NCI-H1436 treated with DMSO at 0.1 percent for 48 hours (cell line): ENCODE measurements at places on chromosomes 5 and 9.

DNA sequence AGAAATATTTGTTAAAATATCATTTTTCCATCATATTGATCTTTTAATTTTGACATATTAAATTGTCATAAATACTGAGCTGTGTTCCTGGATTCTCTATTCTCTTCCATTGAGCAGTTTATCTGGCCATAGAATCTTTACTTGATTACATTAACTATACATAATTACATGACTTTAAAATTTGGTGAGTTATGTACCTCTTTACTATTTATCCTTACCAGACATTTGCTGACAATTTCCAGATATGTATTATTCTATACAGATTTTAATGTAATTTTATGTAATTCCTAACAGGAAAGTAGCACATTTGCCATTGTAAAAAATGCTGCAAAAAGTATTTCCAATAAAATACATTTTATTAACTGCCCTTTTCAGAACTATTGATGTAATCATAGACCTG is 770.3 kb downstream of the KCTD16 start:
- no peak for DNase-seq

- DNase-seq: no peak
Measured at GRCh38 chr5:124859027-124859426, 112.6 kb upstream of the ZNF608 start.

- DNase-seq: no peak
Measured at GRCh38 chr5:766666-767431, 17.7 kb downstream of the ZDHHC11B start.

GRCh38 chr5:1643651-1644392 is 120.1 kb upstream of the LPCAT1 start:
- DNase-seq: no peak

DNA sequence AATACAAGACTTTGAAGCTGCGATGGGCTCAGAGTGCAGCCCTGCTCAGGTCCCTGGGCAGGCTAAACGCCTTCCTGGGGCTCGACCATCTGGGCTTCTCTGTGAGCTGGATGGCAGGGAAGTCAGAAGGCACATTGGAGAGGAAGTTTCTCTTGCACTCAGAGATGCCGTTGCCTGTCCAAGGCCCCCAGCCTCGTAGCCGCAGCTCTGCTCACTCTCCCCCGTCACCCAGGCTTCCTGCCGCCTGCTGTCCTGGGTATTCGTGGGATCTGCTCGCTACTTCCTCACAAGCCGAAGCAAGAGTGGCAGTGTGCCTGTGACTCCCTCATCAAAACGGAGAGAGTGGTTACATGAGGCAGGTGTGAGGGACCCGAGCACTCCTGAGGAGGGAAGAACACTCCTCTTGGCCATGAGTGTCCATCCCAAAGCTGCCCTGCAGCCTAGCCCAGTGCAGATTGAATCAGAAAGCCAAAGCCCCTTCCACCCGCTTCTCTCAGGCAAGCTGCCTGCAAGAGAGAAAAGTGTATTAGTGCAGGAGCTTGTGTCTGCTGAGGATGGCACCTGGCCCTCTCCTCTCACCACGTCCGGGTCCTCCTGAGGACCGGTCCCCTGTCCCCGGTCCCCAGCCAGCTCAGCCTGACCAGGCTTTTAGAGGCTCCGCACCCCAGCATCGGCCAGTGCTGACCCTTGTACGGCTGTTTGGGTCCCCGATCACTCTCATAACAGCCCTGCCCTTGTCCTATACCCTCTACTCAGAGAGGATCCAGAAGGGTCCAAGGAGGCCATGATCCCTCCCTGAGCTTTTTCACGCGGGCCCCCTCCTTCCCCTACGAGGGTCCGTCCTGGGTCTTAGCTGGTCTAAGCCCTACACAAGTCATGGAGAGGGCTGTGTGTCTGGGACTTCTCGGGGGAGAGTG is 7.3 kb downstream of the FCN2 start:
- no peak for DNase-seq

GRCh38 chr9:472479-473075 is 257.9 kb downstream of the DOCK8 start:
- DNase-seq: no peak

- DNase-seq: no peak
Measured at GRCh38 chr9:109203761-109204360, 36.8 kb upstream of the FRRS1L start.

- DNase-seq: no peak
Measured at GRCh38 chr5:111764019-111764418, 7.0 kb upstream of the NREP start.

- DNase-seq: no peak
Measured at GRCh38 chr5:153885141-153885540, 153.6 kb downstream of the FAM114A2 start.

- DNase-seq: no peak
Measured at GRCh38 chr5:139494256-139494655, 11.7 kb upstream of the STING1 start.

DNA sequence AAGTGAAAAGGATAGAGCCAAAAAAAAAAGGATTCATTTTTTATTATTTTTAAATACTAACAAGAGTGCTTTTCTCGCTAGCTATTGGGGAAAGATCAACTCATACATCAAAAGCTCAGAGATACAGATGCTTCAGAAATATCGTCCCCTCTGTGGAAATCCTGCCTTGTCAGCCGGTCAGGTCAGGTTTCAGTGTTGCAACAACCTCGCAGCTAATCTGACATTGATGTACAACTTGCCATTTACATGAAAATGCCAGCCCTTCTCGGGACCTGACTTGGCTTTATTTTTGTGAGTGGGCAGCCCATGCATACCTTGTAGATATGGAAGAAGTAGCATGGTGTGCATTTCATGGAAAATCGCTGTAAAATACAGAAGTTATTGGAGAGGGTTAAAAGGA is 358.8 kb upstream of the ADAMTS16 start:
- DNase-seq: no peak

DNA sequence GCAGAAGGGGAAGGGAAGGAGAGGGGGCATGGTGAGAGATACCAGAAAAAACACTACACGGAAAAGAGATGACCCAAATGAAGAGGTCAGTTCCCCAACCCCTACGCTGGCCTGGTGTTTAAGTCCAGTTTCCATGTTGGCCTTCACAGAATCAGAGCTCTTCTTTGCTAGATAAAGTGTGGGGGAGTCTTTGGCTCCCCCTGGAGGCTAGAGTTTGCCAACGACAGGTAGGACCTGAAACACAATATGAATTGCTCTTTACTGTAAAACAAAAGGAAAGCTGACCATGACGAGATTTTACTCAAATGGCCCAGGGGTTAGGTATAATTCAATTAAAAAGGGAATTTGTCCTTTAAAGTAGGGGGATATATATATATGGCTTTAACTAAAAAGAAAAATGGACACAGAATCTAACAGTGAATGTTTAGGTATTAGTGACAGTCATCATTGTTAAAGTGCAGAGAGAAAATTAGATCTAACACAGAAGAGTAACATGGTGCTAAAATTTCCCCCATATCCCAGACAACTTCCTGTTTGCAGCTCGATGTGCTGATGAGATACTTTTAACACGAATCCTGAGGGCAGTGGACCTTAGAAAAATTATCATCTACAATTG is 92.0 kb downstream of the SV2C start:
- DNase-seq: no peak

- DNase-seq: no peak
Measured at GRCh38 chr9:134313470-134313869, 12.8 kb upstream of the RXRA start.

- DNase-seq: no peak
Measured at GRCh38 chr9:134180786-134181647, 16.7 kb upstream of the RNU6ATAC start.

GRCh38 chr5:132138260-132138659 is 64.7 kb downstream of the CSF2 start:
- DNase-seq: no peak

- DNase-seq: no peak
Measured at GRCh38 chr5:43769571-43770355, 166.8 kb downstream of the NNT start.

GRCh38 chr5:3607541-3608181 is 12.0 kb downstream of the IRX1 start:
- DNase-seq: no peak

DNA sequence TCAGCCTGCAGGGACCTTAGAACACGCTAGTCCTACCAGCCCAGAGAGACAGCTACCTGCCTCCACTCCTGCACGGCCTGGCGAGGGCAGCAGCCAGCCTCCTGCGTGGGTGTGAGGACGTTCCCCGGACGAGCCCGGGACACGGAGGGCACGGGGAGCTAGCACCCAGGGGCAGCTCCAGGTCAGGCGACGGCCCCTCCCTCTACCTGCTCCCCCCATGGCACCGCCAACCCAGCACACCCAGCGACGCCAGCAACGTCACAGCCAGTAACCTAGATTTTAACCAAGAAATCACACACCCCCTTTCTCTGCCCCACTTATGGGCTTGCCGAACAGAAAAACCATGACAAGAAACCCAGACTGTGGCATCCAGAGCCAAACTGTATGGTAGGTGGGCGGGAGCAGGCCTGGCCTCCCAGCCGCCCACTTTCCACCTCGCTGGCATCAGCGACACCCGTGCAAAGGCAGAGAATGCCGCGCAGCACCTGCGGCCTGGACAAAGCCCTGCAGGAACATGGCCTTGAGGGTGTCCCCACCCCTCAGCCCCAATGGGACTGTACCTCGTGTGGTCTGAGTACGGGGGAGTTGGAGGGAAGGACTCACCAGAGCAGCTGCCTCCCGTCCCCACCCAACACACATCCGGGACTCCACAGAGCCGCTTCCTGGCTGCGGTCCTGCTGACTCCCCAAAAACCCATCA is 47.9 kb downstream of the NACC2 start:
- DNase-seq: no peak

DNA sequence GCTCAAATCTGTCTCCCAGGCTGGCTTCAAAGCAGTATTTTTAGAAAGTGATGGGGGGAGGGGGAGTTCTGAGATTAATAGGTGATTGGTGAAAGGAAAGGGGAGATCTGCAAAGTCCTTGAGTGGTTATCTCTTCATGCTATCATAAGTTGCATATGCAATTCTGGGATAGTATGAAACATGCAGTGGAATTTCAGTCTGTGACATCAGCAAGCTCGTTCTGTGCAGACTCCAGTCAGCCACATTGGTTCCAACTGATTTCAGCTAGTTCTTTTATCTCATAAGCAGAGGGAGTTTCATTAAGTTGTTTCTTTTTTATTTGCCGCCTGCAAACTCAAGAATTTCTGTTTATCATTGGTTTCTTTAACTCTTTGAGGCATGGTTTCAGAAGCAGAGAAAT is 180.5 kb upstream of the SH3GL2 start:
- no peak for DNase-seq

- DNase-seq: no peak
Measured at GRCh38 chr5:21774801-21775200, 1078.3 kb downstream of the CDH12 start.

- no peak for DNase-seq
Measured at GRCh38 chr9:33161011-33161588, 6.0 kb downstream of the B4GALT1 start.
